CD4-positive, alpha-beta memory T cell (primary cell): ENCODE measurements at places on chromosomes 13 and 19. TPM values are rescaled to one million over a fixed set of nuclear protein-coding genes. Genes with fewer than 3 reads are reported as not detected.

Gene YJU2
- 28.1 TPM for total RNA-seq

Gene GJA3
- 0.09 TPM for total RNA-seq

Gene CDX2
- total RNA-seq = not detected

Gene EGLN2
- total RNA-seq = 219 TPM

Gene F10
- total RNA-seq = not detected

Gene FCER2
- not detected for total RNA-seq

Gene PROZ
- not detected for total RNA-seq

Gene RCBTB1
- 20.7 TPM for total RNA-seq

Gene SDHAF1
- 25.7 TPM for total RNA-seq

Gene COX7A1
- not detected for total RNA-seq

Gene RNF113B
- total RNA-seq = not detected

Gene ADM5
- 4.4 TPM for total RNA-seq

Gene CPB2
- total RNA-seq = not detected

Gene FBXO17
- total RNA-seq = not detected

Gene SPRED3
- 3.8 TPM for total RNA-seq

Gene ADAMTSL5
- 2.4 TPM for total RNA-seq

Gene SF3A2
- total RNA-seq = 140 TPM

Gene HAUS5
- 29.3 TPM for total RNA-seq

Gene CCNA1
- not detected for total RNA-seq

Gene ZNF497
- 1.7 TPM for total RNA-seq
